ENCODE measurements at places on chromosomes 13 and 19.

GRCh38 chr19:703651-704446, 4.9 kb upstream of the PALM start:
- DNase-seq, result no peak

- DNase-seq, result no peak
These were observed 141.3 kb downstream of the STOML3 start for GRCh38 chr13:38849315-38849714.

DNA sequence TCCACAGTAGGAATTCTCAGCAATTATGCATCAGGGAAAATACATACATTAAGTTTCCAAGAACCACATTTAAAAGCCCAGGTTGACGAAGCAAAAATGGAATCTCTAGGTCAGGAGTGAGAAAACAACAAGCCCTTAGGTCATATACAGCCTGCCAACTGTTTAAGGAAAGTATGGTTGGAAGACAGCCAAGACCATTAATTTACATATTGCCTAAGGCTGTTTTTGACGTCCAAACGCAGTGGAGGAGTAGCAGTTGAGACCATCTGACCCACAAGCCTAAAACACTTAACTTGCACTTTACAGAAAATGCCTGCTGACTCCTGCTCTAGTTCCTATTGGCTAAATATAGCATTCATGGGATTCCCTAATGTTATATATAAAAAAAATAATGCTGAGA, 299.0 kb downstream of the ITGBL1 start:
- DNase-seq, result peak; percentile 26

DNA sequence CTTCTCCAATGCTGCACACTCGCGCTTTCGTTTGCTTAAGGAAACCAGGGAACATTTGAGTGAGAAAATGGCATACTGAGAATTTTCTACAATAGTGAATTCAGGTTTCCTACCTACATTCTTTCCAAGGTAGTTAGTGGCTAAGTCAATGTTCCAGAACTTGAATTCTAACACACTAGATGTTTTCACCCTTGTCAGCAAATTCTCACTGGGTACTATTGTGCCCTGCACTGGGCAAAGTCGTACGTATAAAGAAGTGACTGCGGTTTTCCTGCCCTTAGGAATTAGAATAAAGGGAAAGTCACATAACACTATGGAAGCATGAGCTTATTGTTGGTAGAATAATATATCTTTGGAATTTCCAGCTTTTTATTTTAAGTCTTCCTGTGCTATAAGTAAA, 119.2 kb upstream of the TNFSF11 start:
- DNase-seq, result no peak

GRCh38 chr13:94758436-94758960, 46.2 kb upstream of the SOX21 start:
- no peak for DNase-seq

- no peak for DNase-seq
These were observed 55.2 kb upstream of the DACH1 start for GRCh38 chr13:71922194-71922593.

GRCh38 chr13:28136916-28137315, 1.4 kb upstream of the PAN3 start:
- DNase-seq, result no peak

- DNase-seq, result no peak
These were observed 1.2 kb upstream of the ZNF574 start for GRCh38 chr19:42074513-42075363.

DNA sequence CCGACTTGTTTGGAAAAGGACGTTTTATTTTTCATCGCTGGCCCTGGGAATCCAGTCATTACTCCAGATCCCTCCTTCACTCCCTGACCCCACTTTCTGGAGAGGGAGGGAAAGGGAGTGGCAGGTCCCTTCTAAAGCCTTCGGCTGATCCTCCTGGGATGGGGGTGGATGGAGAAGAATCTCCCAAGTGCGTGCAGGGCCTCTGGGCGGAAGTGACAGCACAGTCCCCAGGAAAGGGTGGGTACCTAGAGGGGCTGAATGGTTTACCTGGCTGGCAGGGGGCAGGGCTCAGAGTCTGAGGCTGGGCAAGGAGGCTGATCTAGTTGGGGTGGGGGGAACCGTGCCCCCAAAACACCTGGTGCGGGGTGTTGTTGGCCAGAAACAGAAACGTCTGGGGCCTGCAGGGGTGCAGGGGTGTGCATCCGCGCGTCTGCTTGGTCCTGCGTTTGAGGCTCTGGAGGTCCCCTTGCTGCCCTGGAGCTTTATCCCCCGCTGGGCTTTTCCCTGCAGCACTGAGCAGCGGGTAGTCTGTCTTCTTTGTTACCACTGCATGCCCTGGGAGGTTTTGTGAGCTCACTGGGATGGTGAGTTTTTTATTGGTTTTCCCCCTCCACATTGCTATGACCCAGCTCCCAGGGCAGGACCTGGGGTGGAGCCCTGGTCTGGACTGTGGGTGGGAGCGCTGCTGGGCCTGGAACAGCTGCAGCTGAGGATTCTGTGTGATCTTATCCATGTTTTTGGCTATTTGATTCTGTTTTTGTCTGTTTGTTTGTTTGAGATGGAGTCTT, 3.0 kb upstream of the ZNF628 start:
- DNase-seq, result no peak

DNA sequence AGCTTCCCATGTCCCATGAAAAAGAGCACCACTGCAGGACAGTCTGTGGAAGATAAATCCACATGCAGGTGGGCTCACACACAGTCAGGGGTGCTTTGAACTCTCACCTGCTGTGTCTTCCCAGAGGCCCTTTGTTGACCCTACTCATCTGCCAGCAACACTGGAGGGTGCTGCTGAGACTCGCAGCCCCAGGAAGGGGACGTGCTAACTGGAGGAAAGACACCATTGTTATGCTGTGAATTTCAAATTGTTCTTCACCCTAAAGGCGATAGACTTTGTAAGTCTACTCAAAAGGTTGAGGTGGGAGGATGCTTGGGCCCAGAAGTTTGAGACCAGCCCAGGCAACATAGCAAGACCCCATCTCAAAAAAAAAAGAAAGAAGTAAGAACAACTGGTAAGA, 107.3 kb upstream of the SERP2 start:
- no peak for DNase-seq

GRCh38 chr13:28324181-28324789, 170.6 kb downstream of the FLT1 start:
- DNase-seq, result no peak

DNA sequence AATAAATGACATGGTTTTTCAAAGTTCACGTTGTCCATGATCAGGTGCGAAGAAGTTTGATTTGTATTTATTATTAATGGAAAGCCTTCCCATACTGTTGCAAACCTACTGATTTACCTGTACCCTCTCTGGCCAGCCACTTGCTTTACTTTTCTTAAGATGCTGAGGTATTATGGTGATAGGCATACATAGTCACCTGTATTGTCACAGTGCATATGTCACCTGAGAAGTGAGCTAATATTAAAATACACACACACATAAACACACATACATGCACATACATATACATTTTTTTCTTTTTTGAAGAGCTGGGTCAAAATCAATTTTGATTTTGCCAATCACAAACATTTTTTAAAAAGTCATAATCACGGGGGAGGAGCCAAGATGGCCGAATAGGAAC, 72.1 kb downstream of the RNASEH2B start:
- DNase-seq, result no peak

DNA sequence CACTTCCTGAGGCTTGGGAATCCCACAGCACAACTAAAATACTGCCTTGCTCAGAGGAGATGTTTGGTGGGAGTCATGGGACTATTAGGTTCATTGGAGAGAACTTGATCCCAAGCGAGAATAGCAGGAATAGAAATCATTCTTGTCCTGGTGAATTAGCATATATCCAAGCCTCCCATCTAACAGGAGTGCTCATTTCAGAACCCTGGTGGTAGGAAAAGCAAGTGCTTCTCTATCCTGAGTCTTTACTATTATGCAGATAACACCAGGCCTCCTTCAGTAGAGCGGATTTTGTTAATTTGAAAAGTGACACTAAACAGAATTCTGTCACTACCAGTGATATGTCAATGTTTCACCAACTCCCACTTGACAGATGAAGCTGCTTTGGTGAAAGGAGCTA, 199.5 kb downstream of the ATP8A2 start:
- no peak for DNase-seq

DNA sequence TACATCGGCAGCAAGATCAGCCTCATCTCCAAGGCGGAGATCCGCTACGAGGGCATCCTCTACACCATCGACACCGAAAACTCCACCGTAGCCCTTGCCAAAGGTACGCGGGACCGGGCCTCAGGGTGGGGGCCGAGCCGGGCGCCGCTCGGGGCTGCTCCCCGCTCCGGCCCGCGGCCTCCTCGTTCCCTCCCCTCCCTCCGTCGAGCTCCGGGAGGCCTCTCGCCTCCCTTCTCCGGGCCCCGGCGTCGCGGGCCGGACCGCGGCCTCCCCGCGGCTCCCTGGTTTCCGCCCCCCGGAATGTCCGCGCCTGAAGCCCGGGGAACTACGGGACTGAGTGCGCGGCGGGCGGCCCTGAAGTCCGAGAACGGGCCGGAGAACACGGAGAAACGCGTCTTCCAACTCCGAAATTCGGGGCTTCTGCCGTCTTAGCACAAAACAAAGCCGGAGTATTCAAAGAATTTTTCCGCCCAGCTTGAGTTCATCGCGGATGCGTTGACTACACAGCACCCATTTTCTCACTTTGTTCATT, 423 bp downstream of the LSM14A start:
- DNase-seq, result peak; percentile 40

GRCh38 chr19:17879466-17879865, 7.7 kb downstream of the SLC5A5 start:
- DNase-seq, result no peak

GRCh38 chr19:7494416-7495098, 5.7 kb upstream of the PEX11G start:
- peak; percentile 75 for DNase-seq

- no peak for DNase-seq
These were observed 1.3 kb upstream of the FFAR1 start for GRCh38 chr19:35346193-35347052.

DNA sequence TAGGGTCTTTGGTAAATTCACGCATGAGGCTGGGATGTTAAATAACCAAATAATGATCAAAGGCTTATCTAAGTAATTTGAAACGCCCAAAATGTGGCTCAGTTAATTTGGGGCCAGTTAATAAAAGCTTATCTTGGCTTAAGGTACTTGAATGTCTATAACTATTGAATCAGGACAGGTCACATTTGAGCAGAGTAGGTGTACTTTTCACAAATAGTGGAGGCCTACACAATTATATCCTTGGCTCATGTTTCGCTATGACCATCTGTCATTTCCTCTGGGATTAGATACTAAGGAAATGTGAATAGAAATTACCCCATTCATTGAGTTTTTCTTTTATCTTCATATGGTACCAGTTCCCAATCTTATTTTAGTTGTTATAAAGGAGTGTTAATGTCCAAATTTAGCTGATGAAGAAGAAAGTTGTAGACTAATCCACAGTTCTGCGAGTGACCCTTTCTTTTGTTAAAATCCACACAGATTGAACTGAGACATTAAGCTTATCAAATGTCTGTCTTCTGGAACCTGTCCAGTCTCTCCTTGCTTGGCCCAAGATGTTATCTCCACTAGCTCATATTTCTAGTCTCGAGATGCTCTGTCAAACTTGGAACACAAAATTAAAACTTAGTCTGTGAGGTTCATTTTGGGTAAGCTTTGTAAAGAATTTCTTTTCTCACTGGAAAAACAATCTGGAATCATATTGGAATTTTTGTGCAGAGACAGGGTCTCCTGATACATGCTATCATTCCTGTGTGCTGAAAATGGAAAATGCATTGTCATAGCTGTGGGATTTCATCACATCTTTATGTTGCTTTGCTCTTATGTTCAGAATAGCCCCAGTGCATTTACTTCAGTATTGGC, 31.0 kb downstream of the SLAIN1 start:
- peak; percentile 27 for DNase-seq

DNA sequence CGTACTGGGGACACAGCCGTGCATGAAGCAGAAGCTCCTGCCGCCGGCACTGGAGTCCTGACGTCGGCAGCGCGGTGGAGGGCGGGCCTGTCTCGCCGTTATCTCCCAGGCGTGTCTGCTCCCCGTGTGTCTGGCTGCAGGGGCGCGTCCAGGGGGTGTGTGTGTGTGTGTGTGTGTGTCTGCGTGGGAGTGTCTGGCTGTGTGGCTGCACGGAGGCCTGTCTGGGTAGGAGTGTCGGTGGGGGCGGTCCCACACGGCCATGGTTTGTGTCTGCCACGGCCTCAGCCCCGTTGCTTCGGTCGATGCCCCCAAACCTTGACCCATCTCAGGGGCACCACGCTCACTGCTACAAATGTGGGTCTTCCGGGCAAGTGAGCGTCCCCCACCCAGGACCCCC, 18.3 kb downstream of the ARID3A start:
- no peak for DNase-seq

DNA sequence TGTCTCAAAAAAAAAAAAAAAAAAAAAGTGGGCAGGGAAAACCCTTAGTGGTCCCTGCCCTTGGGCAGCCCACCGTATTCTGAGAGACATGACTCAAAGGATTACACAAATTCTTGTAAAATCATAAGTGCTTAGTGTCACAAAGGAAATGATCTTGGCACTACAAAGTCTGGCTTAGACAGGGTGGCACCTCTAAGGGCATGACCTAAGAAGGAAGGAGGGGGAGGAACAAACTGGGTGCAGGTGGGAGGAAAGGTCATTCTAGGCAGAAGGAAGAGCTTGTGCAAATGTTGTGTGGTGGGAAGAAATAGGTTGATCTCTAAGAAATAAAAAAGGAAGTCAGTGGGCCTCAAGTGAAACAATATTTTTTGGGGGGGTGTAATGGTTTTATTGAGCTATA, 10.4 kb downstream of the PNPLA6 start:
- no peak for DNase-seq

- no peak for DNase-seq
These were observed 729 bp upstream of the ARID3A start for GRCh38 chr19:925087-925525.

DNA sequence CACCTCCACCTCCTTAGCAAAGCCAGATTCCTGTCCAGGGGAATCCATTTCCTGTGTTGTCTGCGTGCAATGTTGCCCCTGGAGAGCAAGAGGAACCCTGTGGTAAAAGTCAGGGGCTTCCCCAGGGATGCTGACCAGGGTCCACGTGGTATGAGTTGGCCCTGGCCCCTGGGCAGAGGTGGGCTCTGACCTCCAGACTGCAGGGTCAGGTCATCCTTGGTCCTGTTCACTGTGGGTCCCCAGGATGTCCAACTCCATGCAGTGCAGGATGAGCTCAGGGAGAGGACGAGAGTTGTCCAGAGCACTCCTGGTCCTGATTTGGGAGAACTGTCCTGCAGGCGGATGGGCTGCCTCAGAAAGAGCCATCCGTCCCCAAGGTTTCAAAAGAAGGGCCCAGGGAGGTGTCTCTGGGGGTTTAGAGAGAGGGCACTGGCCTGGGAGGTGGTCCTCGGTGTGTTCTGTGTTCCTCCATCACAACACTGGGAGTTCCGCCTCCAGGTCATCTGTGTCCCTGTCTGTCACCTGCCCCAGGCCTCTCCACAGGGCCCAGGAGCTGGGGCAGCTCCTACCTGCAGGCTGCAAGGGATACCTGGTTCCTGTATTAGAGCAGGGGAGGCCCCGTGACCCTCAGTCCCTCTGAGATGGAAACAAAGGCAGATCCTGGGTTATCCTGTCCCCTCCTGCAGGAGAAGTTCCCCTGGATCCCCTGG, 1.2 kb upstream of the CEACAM4 start:
- DNase-seq, result no peak

- no peak for DNase-seq
These were observed 72.0 kb upstream of the PEG3 start for GRCh38 chr19:56912401-56913112.

Measured in muscle of back (tissue), 13 donors.